ENCODE measurements at places on chromosomes 6 and 20. TPM values are rescaled to one million over a fixed set of nuclear protein-coding genes. Genes with fewer than 3 reads are reported as not detected.

Gene MTFR2
- 0.69 TPM for polyA plus RNA-seq

- H3K4me3 ChIP-seq: no peak overlapping the region
- no peak for DNase-seq
These were observed 9.2 kb downstream of the PACRG start for GRCh38 chr6:162736961-162737360.

- H3K4me1 ChIP-seq: peaks cover 7% of the 10 kb centered on the region
- no peaks in the 10 kb centered on the region for H3K36me3 ChIP-seq
- no peak overlapping the region for H3K4me3 ChIP-seq
- H3K27me3 ChIP-seq: no peaks in the 10 kb centered on the region
- H3K27ac ChIP-seq: no peak overlapping the region
These were observed 93.7 kb downstream of the PSMB1 start for GRCh38 chr6:170459451-170459850.

DNA sequence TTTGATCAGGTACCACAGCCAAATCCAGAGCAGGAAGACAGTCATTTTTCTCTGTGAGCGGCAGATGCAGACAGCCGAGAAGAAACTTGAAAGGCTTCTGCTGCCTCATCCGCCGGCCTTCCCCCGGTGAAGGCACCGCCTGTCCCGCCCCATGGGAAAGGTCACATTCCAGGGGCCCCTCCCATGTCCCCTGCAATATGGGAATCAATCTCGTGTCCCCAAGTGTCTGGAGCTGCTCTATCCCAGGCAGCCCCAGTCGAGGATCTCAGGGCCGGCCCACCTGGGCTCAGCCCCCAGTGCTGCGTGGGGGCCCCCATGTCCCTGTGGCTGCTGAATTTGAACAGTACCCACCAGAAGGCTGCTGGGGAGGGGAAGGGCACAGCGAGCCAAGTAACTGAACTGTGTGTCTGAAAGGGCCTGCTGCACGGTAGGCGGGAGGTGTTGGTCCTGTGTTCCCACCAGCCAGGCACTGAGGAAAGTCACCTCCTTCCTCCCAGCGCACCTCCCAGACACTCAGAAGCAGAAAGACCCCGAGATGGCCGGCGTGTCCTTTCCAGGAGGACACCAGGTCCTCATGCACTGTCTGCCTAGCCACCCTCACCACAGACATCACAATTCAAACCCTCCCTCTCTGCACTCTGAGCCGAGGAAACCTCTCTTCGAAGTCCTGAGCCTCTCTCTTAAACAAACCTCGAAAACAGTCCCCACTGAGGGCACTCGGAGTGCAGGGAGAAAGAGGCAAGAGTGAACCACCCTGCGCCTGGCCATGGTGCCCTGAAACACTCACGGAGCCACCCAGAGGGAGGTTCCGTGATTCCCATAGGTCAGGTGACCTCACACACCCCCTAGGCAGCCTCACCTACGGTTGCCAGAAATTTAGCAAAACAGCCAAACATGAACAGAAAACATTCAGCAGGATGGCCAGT is 99.3 kb downstream of the PSMB1 start:
- H3K4me3 ChIP-seq: no peak overlapping the region
- no peak overlapping the region for H3K27ac ChIP-seq
- DNase-seq: no peak
- no peaks in the 10 kb centered on the region for H3K4me1 ChIP-seq

Gene ELOVL2
- polyA plus RNA-seq: not detected

Data from CD8-positive, alpha-beta memory T cell (primary cell).